ENCODE measurements at places on chromosomes 7 and 10.
A peak's percentile ranks its signal among the peaks of the same experiment; 100 is the strongest.

DNA sequence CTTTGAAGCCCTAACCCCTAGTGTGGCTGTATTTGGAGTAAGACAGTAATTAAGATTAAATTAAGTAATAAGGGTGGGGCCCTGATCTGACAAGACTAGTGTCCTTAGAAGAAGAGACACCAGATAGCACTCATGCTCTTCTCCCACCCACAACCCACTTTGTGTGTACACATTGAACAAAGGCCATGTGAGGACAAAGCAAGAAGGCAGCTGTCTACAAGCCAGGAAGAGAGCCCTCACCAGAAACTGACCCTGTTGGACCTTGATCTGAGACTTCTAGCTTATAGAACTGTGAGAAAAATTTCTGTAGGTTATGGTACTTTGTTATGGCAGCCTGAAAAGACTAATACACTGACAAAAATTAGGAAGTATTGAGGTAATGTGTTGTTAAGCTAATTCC lies 59.8 kb downstream of the ZFAND4 start:
- DNase-seq: no peak

- DNase-seq: no peak
Observed at GRCh38 chr10:70918851-70919530, 30.6 kb upstream of the PCBD1 start.

- no peak for DNase-seq
Observed at GRCh38 chr7:57210212-57210611, 78.0 kb upstream of the ZNF479 start.

GRCh38 chr7:128888756-128889095 lies 21.8 kb downstream of the KCP start:
- no peak for DNase-seq

GRCh38 chr10:75597773-75598440 lies 166.5 kb downstream of the LRMDA start:
- no peak for DNase-seq

DNA sequence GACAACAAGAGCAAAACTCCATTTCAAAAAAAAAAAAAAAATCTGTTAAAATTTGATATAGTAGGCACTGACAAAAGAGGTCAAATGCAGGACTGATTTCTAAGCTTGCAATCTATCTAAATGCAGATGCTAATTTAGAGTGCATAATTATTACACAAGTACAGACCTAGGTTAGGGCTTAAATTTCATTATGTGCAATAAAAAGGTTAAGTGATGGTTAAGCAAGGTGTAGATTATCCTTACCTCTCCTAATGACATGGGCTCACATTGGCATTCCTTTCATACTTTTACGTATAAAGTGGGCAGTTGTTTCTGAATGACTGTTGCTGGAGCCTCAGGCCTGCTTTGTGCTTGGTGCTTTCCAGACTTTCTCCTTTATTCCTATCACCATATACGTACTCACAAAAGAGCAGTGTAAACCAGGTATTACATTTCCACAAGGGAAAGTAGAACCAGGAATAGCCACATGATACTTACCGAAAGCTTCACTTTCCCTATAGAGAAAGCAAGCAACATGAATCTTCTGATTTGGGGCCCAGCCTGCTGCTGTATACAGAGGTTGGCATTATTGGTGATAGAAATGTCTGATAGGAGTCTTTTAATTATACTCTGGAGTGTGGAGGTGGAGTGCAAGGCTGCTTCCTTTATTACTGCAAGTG lies 2.2 kb upstream of the CHCHD1 start:
- no peak for DNase-seq

GRCh38 chr7:29146057-29146706 lies at the start of gene CPVL:
Gene CPVL, minus strand, starts transcription at chr7:29146537. Its CDS starts 25,476 bp downstream, at chr7:29121061.
- DNase-seq: no peak

DNA sequence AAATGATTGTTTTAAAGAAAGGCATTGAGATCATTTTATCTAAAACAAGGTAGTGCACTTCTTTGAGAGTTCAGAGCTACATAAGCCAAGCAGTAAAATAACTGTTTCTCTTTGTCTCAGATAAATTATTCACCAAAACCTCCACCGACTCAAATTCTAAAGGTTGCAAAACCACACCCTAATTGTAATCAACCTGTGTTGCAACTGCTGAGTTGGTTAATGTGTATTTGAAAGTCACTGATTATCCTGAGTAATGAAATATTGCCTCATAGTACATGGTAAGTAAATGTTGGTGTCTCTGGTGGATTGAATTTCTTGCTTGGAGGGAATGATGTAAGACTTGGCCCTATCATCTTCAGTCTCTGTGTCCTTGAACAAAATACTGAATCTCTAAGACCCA lies 35.9 kb upstream of the CYP2C9 start:
- DNase-seq: peak; percentile 54

GRCh38 chr10:126448091-126448490 lies 59.8 kb upstream of the ADAM12 start:
- no peak for DNase-seq

- DNase-seq: no peak
Observed at GRCh38 chr10:122503012-122503411, 41.7 kb downstream of the HTRA1 start.

DNA sequence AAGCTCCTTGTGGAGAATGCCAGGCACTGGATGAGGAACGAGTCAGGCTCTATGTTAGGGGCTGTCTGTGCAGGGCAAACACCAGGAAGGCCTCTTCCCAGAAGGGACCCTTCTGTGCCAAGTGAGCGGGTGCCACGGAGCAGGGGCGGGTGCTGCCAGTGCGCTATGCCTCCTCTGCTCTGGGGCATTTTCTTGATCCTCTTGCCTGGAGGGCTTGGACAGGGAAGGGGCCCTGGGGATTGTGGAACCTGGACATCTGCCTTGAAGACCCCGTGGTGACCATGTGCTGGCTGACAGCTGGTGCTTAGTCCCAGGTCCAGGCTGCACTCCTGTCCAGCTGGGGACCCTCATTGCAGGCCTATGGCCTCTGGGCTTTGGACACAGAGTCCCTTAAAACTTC lies 15.4 kb upstream of the TBRG4 start:
- DNase-seq: no peak

DNA sequence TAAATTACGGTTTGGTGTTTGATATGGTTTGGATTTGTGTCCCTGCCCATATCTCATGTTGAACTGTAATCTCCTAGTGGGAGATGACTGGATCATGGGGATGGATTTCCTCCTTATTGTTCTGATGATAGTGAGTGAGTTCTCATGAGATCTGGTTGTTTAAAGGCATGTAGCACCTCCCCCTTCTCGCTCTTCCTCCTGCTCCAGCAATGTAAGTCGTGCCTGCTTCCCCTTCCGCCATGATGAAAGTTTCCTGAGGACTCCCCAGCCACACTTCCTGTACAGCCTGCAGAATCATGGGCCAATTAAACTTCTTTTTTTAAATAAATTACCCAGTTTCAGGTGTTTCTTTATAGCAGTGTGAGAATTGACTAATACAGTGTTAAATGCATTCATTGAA lies 116.6 kb downstream of the DOCK4 start:
- no peak for DNase-seq

GRCh38 chr10:49751636-49752510 lies 10.2 kb downstream of the OGDHL start:
- DNase-seq: no peak

- DNase-seq: no peak
Observed at GRCh38 chr7:2943851-2944601, 99.6 kb downstream of the CARD11 start.

DNA sequence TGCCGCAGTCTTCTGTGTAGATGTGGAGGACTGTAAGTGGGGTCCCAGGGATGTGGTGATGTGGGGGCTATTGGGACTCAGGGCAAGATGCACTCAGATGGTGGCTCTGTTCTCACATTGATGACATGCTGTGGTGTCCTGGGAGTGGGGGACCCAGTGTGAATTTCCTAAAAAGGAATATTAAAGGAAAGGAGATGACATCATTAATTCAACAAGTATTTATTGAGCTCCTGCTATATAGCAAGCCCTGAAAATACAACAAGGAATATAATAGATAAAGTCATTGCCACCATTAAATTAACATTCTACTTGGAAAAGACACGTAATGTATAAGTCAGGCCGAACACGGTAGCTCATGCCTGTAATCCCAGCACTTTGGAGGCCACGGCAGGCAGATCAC lies 61.9 kb upstream of the MNX1 start:
- DNase-seq: no peak

DNA sequence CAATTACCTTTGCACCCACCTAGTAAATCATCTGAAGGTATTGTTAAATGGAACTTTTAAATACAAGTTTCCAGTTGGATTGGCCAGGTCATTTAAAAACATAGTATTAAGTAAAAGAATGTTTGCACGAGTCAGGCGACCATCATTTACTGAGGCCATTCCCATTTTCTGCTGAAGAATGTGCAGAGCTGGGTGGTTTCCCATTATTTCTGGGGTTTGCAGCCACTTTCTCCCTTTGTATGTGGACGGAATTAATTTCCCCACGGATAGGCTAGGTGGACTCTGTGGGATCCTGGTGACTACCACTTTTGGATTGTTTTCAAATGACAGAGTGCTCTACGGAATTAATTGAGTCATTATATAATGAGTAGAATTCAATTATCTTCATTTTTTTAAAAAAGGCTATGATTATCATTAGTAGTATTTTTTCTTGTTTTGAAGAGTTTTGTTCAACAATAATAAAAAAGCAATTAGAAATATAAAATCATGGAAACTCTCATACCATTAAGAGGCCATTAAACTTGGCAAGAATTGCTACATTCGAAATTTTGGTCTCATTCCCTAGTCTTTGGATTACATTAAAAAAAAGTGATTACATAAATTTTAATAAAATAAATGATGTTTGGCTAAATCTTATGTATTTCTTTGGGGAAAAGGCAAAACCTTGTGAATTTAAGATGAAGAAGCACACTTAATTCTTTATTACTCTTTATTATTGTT lies 120.4 kb upstream of the FZD8 start:
- DNase-seq: no peak

GRCh38 chr7:130940326-130940725 lies 206.3 kb upstream of the KLF14 start:
- no peak for DNase-seq

GRCh38 chr10:84547616-84548015 lies 219.2 kb downstream of the CCSER2 start:
- no peak for DNase-seq

- DNase-seq: no peak
Observed at GRCh38 chr7:112005205-112005775, 200.9 kb downstream of the DOCK4 start.

DNA sequence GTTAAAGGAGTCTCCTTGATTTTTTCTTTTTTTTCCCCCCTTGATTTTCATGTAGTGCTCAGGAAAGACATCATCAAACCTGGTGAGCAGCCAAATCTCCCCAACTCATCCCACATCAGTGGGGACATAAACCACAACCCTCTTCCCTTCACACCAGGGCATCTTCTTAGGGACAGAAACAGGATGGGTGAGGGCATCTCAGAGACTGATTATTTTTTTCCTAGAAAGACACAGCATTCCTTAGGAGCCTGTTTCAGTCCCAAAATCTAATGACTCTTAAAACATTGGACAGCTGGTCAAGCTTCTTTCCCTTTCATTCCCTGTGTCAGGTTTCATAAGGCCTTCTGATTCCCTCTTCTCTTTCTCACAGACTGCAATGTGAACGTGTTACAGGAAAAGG lies 31.5 kb upstream of the GSAP start:
- DNase-seq: no peak

DNA sequence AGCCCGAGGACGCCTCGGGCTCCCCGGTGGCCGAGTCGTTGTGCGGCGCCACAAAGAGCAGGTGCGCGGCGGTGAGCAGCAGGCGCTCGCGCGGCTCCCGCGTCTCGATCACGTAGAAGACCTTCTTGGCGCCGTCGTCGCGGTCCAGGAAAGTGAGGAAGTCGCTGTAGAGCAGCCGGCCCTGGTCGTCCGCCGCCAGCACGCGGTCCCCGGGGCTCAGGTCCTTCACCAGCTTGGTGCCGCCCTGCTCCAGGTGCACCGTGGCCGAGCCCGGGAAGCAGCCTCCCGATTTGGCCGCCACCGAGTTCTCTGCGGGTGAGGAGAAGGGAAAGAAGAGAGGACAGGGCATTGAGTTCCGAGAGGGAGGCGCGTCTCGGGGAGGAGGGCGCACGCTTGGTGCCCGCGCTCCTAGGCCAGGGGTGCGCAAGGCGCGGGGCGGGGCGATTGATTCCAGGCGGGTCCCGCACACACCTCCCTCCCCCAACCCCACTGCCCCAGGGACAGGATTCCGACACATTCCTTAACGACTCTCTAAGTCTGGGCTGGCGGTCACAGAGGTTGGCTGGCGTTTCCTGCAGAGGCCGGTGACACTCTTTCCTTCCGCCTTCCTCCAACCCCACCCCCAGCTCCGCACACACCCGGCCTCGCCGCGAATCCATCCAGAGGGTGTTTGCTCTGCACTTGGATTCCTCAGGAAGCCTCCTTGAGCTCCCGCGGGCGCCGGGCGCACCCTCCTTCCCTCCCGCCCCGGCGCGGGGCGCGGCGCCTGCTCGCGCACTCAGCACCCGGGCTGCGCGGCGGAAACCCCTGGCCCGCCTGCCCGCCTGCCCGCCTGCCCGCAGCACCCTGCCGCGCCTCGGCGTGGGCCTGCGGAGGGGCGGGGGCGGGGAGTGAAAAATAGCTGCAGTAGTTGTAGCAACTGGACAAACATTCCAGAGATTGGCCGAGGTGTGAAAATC lies 8.6 kb downstream of the SHH start:
- no peak for DNase-seq

GRCh38 chr10:65622608-65623007 lies 1303.2 kb upstream of the LRRTM3 start:
- peak; percentile 75 for DNase-seq

DNA sequence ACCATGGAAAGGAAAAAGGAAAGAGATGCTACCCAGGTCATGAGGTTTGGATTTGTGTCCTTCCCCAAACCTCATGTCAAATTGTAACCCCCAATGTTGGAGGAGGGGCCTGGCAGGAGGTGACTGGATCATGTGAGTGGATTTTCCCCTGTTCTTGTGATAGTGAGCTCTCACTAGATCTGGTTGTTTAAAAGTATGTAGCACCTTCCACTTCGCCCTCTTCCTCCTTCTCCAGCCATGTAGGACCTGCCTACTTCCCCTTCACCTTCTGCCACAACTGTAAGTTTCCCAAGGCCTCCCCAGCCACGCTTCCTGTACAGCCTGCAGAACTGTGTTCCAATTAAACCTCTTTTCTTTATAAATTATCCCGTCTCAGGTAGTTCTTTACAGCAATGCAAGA lies 113.9 kb downstream of the FAM107B start:
- DNase-seq: no peak

DNA sequence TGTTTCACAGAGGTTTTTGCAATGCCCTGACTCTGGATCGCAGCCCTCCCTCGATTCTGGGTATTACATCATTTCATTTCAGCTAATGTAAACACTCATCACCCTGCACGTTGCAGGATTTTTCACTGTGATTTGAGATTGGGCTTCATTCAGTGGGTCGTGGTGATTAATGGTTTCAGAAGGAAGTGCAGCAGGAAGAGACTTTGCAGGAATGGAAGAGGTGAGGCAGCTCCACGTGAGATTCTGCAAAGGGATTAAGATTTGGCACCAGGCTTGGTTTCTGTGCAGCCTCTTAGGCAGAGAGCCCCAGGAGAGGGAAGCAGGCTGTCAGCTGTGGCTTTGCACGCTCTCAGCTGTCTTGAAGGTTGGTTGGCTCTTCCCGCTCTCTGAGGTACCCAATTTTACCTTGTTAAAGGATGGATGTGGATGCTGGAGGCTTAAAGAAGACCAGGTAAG lies 95.2 kb downstream of the PLCE1 start:
- no peak for DNase-seq
